IMR-90 (cell line): ENCODE measurements at places on chromosomes 11 and 22. TPM values are rescaled to one million over a fixed set of nuclear protein-coding genes. Genes with fewer than 3 reads are reported as not detected.
A peak's percentile ranks its signal among the peaks of the same experiment; 100 is the strongest.

OR52J3 gene
- not detected in 2 replicates for polyA plus RNA-seq

DNA sequence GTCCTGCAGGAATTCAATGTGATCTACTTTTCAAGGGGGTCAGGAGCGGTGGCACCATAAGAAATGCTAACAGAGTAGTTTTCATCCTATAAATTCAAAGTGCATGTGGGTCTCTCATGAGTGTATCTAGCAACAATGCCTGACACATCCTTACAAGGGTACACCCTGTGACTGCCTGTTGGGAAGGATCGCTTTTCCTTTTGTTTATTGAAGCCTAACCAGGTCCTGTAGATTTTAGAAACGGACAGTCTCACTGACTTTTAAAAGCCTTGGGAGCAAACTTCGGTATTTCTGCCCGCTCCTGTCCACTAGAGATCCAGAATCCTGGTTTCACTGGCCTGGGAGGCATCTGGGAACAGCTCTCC, 102.4 kb downstream of the MICAL2 start:
- H3K27me3 ChIP-seq = no peaks in the 10 kb centered on the region
- no peak overlapping the region for H3K27ac ChIP-seq
- H3K4me1 ChIP-seq = peaks cover 26% of the 10 kb centered on the region
- peak; percentile 40 for DNase-seq

GRCh38 chr22:31119026-31119717, 3.6 kb upstream of the INPP5J start:
- no peak for DNase-seq
- H3K4me1 ChIP-seq = peaks cover 5% of the 10 kb centered on the region
- no peaks in the 10 kb centered on the region for H3K36me3 ChIP-seq
- H3K27me3 ChIP-seq = no peaks in the 10 kb centered on the region
- no peak overlapping the region for H3K27ac ChIP-seq
- H3K4me3 ChIP-seq = no peak overlapping the region

DNA sequence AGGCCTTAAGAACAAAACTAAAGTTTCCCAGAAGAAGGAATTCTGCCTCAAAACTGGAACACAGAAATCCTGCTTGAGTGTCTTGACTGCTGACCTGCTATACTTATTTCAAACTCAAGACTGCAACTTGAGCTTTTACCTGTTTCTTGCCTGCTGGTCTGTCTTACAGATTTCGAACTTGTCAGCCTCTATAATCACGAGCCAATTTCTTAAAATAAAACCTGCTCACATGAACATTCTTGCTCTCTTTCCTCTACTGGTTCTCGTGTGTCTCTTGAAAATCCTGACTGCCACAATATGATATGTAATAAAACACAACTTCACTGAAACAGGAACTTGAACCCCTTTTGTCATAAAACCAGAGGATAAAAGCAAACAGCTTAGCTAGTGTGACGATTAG, 13.9 kb downstream of the PATL1 start:
- no peak for DNase-seq
- no peaks in the 10 kb centered on the region for H3K27me3 ChIP-seq
- H3K36me3 ChIP-seq = peaks cover 63% of the 10 kb centered on the region
- H3K4me3 ChIP-seq = no peak overlapping the region
- no peak overlapping the region for H3K27ac ChIP-seq

HEPHL1 gene
- 0.01 and 0.02 TPM in 2 replicates for polyA plus RNA-seq

DNA sequence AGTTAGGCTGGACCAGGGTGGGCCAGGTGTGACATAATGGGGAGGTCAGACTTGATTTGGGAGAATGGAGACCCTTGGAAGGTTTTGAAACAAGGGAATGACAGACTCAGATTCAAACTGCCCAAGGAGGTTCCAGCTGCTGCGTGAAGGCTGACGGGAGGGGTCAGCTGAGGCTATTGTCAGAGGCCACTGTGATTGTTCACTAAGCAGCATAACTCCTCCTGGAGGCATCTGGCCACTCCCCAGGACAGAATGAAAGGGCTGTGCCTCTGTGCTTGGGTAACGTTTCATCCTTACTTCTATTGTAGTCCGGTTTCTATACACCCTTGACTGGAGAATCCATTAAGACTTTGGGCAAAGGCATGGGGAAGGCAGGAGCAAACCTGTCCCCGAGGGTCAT, 126.6 kb downstream of the DSCAML1 start:
- no peaks in the 10 kb centered on the region for H3K4me1 ChIP-seq
- H3K27ac ChIP-seq = no peak overlapping the region
- H3K4me3 ChIP-seq = no peak overlapping the region
- DNase-seq = no peak

DNA sequence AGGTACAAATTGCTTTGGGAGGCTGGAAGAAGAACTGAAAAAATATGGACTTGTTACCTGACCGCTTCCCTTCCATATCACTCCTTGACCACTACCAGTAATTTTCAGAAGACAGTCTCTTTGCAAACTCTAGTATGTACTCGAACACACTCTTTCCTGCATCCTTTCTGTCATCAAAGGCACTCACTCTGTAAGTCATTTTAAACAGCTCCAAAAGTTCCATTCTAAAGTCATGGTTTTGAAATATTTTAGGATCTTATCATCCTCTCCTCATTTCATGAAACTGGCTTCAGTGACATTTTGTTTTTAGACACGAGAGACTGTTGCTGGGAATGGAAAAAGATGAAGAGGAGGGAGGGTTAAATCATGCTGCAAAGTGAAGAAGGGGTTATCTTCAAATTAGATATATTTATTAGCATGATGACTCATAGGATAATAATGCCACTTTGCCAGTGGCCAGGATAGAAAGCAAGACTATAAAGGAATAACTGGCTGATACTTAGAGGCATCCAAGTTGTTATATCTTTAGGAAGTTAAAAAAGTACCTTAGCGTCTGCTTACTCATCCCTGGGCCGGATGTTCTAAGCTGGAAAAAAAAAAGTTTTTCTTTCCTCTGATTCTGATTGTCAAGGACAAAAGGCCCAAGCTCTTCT, 549.3 kb downstream of the METTL15 start:
- no peaks in the 10 kb centered on the region for H3K36me3 ChIP-seq
- peak; percentile 69 for DNase-seq
- no peaks in the 10 kb centered on the region for H3K27me3 ChIP-seq
- H3K27ac ChIP-seq = no peak overlapping the region
- H3K4me3 ChIP-seq = no peak overlapping the region

- peak overlapping the region; percentile 64; the same call in 1 of the 2 replicates for H3K27ac ChIP-seq
- peak; percentile 33 for DNase-seq
- H3K27me3 ChIP-seq = no peaks in the 10 kb centered on the region
- peak overlapping the region; percentile 20; the same call in 1 of the 2 replicates for H3K4me3 ChIP-seq
- no peaks in the 10 kb centered on the region for H3K36me3 ChIP-seq
- peaks cover 10% of the 10 kb centered on the region for H3K4me1 ChIP-seq
Measured at GRCh38 chr11:95337175-95337957, 106.4 kb upstream of the SESN3 start.

DNA sequence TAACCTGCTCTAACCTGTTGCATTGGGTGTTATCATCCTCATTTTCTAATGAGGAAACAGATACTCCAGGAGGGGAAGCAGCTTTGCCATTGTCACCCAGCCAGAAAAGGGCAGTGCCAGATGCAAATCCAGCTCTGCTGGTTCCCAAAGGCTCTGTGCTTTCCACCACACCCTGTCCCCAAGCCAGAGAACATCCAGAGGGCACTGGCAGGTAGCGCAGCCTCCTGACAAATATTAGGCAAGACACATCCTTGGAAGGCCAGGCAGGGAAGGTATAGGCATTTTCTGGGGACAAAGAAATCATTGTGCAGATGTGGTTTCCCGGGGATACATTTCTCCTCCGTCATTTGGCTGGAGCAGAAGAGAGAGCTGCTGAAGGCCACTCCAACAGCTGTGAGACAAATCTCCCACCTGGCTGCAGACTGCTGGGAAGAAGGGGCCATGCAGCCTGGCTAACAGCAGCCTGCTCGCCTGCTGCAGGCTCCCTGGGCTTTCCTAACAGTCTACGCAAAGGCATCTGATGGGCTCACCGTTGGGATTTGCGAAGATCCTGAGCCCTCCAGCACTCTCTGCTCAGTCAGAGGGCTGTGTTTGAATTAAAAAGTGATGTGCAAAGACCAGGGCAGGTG, 93.9 kb upstream of the PITPNB start:
- H3K27ac ChIP-seq = no peak overlapping the region
- no peaks in the 10 kb centered on the region for H3K27me3 ChIP-seq
- H3K36me3 ChIP-seq = peaks cover 17% of the 10 kb centered on the region
- no peak for DNase-seq

- H3K4me3 ChIP-seq = no peak overlapping the region
- no peak overlapping the region for H3K27ac ChIP-seq
- no peak for DNase-seq
- peaks cover 2% of the 10 kb centered on the region; the same call in 1 of the 2 replicates for H3K4me1 ChIP-seq
- no peaks in the 10 kb centered on the region for H3K27me3 ChIP-seq
Measured at GRCh38 chr11:33292311-33292710, 35.1 kb downstream of the HIPK3 start.

PARVA gene
- 68.9 and 80.2 TPM in 2 replicates for polyA plus RNA-seq

GRCh38 chr22:44032126-44032730, 8.1 kb downstream of the PARVB start:
- H3K4me1 ChIP-seq = peaks cover 3% of the 10 kb centered on the region
- DNase-seq = peak; percentile 22
- H3K27me3 ChIP-seq = no peaks in the 10 kb centered on the region
- H3K36me3 ChIP-seq = no peaks in the 10 kb centered on the region

DNA sequence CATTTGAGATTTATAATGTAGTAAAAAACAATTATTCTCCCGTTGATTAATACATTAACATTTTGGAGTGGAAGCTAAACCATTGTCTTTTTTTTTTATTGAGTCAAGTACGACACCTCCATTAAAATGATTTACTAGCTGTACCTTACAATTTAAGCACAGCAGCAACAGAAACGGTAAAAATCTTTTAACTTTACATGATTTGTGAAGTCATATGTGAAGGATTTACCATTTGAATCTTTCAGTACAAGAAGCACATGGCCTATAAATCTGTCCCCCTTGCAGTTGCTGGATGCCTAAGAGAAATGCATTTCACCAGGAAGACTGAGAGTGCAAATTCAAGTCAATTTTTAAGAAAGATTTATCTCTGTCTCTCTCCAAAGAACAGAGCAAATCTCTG, 324.6 kb downstream of the CADM1 start:
- no peak overlapping the region for H3K4me3 ChIP-seq
- H3K27me3 ChIP-seq = no peaks in the 10 kb centered on the region
- no peaks in the 10 kb centered on the region for H3K4me1 ChIP-seq
- peaks cover 3% of the 10 kb centered on the region; the same call in 1 of the 2 replicates for H3K36me3 ChIP-seq
- DNase-seq = no peak
- H3K27ac ChIP-seq = no peak overlapping the region

- H3K27ac ChIP-seq = no peak overlapping the region
- H3K36me3 ChIP-seq = no peaks in the 10 kb centered on the region
- H3K4me3 ChIP-seq = no peak overlapping the region
- H3K27me3 ChIP-seq = no peaks in the 10 kb centered on the region; the same call in none of the 2 replicates
- DNase-seq = no peak
Measured at GRCh38 chr11:60870276-60870675, 2.9 kb downstream of the ZP1 start.

OR8B2 gene
- polyA plus RNA-seq = not detected in 2 replicates

DNA sequence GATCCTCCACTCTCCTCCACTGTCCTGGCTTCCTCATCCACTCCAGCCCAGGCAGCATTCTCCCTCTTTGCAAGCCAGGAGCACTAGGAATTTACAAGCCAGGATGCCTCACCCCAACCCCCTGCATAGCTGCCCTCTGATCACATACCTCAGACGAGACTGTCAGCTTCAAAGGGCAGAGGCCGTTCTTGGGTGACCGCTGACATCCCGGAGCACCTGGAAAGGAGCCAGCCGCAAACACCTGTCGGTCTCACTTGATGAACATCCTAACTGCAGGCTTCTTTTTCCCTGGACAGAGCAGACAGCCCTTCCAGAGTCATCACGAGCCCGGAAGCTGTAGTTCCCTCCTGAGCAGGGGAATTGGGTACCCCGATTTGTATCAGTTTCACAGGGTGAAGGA, 451.3 kb upstream of the B3GAT1 start:
- no peaks in the 10 kb centered on the region for H3K27me3 ChIP-seq
- no peak for DNase-seq
- H3K4me1 ChIP-seq = no peaks in the 10 kb centered on the region
- H3K27ac ChIP-seq = no peak overlapping the region

ENTHD1 gene
- not detected in 2 replicates for polyA plus RNA-seq

TESMIN gene
- polyA plus RNA-seq = 2.2 and 3.0 TPM in 2 replicates

DNA sequence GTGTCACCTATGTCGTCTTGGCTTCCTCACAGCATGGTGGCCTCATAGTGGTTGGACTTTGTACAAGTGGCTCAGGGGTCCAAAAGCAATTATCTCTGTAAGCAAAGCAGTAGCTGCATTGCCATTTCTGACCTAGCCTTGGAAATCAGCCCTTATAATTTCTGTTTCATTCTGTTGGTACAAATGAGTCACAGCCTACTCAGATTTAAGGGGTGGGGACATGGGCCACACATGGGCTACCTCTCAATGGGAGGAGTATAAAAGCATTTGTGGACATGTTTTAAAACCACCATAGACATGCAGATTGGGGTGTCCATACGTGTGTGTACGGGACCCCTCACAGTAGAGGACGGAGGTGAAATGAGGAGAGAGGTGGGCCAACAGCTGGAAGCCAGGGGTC, 41.6 kb downstream of the CHRDL2 start:
- no peak overlapping the region for H3K27ac ChIP-seq
- H3K4me3 ChIP-seq = no peak overlapping the region
- H3K4me1 ChIP-seq = peaks cover 24% of the 10 kb centered on the region
- H3K27me3 ChIP-seq = no peaks in the 10 kb centered on the region; the same call in 1 of the 2 replicates
- peak; percentile 66 for DNase-seq

GRCh38 chr22:50308597-50308935, 1.1 kb upstream of the PLXNB2 start:
- H3K4me1 ChIP-seq = peaks cover 33% of the 10 kb centered on the region
- H3K27me3 ChIP-seq = no peaks in the 10 kb centered on the region
- H3K27ac ChIP-seq = peak overlapping the region; percentile 67
- H3K36me3 ChIP-seq = peaks cover 10% of the 10 kb centered on the region; the same call in 1 of the 2 replicates

DNA sequence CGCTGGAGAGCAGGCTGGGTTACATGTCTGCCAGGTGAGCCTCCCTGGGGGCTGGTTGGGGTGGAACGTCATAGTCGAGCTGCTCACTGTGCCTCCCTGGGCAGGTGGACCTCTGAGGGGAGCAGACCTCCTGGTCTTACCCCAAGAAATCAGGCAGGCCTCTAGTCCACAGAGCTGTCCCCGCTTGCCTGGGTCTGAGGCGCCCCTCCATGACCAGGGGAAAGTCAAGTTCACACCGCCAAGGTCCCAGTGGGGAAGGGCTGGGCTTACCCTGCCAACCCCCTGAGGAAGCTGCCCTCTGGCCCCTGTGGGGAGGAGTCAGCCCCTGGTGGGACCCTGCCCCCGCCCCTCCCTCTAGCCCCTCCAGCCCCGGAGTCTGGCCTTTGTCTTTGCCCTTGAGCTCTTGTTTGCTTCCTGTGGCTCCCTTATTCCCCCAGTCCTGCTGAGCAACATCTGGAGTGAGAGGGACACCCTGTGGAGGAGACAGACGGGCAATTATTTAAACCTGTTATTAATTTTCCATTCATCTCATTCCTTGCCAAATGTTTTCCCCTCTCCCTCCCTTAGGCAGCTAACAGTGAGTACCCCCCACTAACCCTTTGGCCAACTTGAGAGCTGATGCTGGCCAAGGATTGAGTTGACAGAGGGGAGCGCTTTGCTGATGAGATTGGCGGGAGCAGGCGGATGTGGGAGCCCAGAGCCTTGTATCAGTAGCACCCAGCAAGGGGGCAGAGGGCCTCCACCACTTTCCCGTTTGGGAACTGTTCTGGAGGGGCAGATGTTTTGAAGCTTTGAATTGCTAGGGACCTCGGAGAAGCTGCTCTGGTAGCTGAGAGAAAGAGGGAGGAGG, 83.4 kb downstream of the CEP164 start:
- DNase-seq = no peak
- no peaks in the 10 kb centered on the region for H3K4me1 ChIP-seq
- peaks cover 29% of the 10 kb centered on the region for H3K36me3 ChIP-seq
- no peak overlapping the region for H3K4me3 ChIP-seq
- no peaks in the 10 kb centered on the region for H3K27me3 ChIP-seq
